GOT3 (cell line): ENCODE measurements at places on chromosomes 5 and 9.

GRCh38 chr9:37978983-37979382 lies 75.1 kb upstream of the SLC25A51 start:
- DNase-seq = no peak

DNA sequence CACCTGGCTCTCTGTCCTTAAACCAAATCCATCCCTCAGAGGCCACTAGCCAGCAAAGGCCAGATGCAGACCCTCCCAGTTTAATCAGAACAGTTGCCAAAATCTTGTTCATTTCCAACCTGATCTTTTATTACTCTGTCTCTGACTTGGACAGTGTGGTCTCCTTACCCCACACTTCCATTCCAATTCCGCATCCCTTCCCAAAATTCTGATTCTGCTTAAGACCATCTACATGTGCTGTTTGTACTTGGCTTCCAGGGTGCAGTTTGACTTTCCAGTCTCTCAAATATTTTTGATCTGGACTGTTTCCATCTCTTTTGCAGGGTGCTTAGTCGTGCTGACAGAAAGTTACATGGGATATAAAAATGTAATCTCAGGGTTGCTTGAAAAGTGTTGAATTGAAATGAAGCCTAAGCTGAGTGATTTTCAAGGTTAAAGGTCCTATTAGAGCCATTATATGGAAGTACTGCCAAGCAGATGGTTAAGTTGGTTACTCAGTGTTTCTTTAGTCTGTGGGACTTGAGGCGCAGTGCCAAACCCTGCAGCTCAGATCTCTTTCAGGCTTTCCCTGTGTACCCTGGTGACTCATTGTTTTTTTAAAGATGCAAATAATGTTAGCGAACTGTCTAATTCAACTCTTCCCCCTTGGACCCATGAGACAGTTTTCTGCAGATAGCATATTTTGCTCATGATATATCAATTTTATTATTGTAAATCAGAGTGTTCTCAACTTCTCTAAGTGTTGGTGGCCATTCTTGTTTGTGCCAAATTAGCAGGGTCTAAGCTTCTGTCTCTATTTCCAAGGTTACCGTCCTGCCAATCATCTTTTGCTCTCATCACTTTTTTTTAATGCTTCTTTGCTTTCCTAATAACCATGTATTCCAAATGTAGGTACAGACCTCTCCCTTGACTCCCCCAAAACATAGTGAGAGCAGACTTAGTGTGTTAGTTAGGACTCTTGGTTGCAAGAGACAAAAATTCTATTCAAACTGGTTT lies 18.2 kb upstream of the DCP2 start:
- peak; percentile 34 for DNase-seq

- DNase-seq = no peak
Measured at GRCh38 chr5:110053824-110054223, 364.1 kb downstream of the MAN2A1 start.

DNA sequence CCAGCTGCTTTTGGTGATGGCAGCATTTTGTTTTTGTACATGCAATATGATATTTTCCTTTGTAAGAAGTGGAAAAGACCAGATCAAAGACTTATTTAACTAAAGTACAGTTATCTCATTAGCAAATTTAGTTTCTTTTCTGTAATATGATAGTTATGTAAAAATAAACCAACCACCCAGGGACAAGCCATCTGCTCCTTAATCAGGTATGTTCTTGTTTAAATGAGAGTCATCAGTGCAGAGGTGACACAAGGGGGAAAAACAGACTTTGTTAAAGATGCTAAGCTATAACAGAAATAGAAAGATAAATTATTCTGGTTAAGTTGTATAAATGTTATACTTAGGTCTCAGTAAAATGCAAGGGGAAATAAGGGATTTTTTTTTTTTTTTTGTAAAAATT lies 805.7 kb upstream of the SEMA6A start:
- DNase-seq = no peak

DNA sequence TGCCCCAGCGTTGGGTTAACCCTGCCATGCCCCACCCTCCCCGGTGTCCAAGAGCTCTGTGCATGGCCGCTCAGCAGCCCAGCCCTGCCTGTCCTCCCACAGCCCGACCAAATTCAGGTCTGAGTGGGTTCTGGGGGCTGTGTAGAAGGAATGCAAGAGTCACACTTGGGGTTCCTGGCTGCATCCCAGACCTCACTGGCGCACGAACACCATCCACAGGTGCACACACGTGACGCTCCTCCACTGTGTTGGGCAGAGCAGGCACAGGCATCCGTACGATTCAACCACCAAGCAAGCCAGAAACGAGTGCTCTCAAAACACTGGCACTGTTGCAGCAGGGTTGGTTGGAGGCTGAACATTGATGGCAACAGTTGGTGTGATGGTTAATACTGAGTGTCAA lies 93.9 kb downstream of the OLFM1 start:
- no peak for DNase-seq

GRCh38 chr9:129105857-129106694 lies 4.5 kb downstream of the CRAT start:
- no peak for DNase-seq

GRCh38 chr9:137123468-137123837 lies 8.9 kb upstream of the DPP7 start:
- no peak for DNase-seq

DNA sequence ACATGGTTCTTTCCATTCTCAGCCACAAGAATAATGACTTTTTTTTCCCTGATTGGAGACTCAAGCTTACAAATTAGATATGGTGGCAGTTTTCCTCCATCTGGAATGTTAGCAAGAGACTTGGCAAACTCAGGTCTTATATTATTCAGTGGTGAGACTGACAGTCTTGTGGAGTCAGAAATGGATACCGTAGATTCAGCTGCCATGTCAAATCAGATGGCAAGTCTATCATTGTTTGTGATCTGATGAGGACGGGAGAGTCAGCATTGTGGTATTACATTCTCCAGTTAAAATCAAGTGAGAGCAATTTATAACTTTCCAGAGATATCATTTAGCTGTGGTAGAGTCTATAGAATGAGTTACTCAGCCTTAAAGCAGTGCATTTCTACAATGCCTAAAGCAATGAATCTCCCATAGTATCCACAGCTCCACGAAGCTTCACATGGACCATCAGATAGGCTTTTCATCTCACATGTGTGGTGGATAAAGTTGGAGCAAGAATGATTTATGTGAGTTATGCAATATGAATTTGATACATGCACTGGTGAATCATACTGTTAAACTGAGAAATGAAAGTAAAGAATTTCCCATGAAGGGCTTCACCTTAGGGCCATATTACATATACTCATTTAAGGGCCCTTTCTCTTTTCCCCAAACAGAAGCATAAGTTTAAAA lies 430.6 kb downstream of the ZNF608 start:
- no peak for DNase-seq

DNA sequence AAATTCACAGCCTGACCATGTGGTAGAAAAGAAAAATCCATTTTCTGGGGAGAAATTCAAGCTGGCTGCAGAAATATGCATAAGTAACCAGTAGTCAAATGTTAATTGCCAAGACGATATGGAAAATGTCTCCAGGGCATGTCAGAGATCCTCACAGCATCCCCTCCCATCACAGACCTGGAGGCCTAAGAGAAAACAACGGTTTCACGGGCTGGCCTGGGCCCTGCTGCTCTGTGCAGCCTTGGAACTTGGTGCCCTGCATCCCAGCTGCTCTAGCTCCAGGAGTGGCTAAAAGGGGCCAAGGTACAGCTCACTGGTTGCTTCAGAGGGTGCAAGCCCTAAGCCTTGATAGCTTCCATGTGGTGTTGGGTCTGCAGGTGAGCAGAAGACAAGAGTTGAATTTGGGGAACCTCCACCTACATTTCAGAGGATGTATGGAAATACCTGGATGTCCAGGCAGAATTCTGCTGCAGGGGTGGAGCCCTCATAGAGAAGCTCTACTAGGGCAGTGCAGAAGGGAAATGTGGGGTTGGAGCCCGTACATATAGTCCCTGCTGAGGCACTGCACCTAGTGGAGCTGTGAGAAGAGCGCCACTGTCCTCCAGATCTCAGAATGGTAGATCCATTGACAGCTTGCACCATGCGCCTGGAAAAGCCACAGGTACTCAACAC lies 49.7 kb downstream of the PTBP3 start:
- DNase-seq = no peak

GRCh38 chr9:110126986-110127864 lies 80.7 kb downstream of the C9orf152 start:
- DNase-seq = no peak

GRCh38 chr5:141811287-141812155 lies 66.7 kb downstream of the PCDH1 start:
- DNase-seq = no peak

DNA sequence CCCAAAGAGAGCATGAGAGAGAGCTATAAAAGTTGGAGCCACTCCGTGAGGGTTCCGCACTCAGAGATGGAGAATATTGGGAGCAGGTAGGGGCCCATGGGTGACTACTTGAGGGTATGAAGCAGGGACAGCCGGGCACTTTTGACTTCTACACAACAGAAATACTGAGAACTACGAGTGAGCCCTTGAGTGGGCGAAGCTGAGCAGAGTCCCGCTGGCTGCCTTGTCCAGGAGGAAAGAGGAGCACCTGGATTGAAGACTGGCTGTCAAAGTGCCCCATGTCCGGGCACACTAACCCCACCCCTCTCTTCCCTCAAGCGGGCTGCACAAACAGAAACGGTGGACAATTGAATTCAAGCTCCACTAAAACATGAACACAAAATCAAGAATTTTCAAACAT lies 33.6 kb downstream of the FYB1 start:
- no peak for DNase-seq

DNA sequence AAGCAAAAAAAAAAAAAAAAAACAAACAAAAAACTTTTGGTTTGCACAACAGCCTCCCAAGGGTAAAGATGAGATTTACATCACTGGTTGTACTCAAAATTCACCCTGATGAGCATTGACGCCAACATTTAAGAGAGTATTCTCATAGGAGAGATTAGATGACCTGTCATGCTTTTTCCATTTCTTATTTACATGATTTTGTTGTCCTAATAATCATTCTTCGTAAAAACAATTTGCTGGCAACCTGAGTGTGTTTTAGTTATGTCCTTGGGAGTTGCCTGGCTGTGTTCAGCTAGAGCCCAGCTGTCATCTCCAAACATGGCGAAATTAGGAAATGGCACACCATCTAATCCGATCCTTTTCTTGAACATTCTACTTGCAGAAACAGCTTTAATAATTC lies 186.4 kb upstream of the MRPS30 start:
- no peak for DNase-seq

- DNase-seq = no peak
Measured at GRCh38 chr5:139984816-139985215, 58.3 kb downstream of the NRG2 start.

DNA sequence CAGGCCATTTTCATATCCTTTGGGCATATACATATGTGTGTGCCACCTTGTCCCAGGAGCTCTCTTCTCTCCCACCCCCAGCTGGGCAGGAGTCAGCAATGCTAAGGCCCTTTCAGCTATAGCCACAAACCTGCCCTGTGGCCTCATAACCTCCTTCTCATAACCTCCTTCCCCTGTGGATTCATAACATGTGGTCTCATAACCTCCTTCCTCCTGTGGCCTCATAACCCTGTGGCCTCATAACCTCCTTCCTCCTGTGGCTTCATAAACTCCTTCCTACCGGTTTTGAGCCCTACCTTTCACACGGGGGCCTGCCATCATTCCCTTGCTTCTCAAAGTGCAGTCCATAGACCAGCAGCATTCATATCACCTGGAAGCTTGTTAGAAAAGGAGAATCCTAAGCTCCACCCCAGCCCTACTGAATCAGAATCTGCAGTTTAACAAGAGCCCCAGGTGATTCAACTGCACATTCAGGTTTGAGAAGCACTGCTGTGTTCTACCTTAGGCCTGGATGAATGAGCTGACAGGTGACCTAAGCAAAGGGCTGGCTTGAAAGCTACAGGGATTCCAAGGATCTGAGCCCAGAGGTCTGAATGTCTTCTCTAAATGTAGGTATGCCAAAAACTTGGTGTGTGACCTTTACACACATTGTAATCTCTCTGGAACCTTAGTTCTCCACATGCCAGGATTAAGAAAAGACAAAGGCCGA lies 41.9 kb upstream of the PLPP6 start:
- no peak for DNase-seq

- DNase-seq = no peak
Measured at GRCh38 chr5:157955541-157956172, 96.7 kb upstream of the CLINT1 start.

GRCh38 chr5:37735649-37736347 lies 104.0 kb downstream of the GDNF start:
- DNase-seq = no peak

- no peak for DNase-seq
Measured at GRCh38 chr5:174409070-174409469, 315.3 kb upstream of the MSX2 start.

DNA sequence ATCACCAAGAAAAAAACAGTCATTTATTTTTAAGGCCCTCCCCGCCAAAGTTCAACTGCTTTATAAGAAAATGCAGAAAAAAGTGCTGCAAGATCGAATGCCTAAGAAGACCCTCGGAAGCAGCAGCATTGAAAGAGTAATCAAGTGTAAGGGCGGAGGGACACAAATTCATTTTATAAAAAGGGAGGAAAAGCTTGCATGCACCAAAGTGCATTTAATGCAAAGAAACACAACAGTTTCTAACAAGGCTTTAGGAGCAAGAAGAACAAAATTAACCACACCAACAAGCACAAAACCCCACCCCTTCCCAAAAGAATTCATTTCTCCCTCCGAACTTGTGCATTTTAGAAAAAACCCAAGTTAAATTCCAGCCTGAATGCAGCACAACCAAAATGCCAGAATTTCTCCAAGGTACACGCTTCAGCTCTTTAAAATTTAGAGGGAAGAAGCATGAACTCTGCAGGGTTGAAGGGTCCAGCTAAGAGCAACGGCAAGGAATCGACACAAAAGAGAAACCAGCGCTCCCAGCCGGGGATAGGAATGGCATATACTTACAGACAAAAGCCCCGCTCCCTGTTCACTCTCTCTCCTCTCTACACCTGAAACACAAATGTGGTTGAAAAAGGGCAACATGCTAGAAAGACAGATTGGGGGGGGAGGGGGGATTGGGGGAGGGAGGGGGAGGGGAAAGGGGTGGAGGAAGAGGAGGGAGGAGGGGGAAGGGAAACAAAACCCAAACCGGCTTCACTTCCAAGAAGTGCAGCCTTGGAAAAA lies at the start of gene NREP:
NREP (minus strand) TSS at position 614 of the 774 bp plus-strand sequence. CDS start 1,422 bp downstream, outside the sequence.
- DNase-seq = peak; percentile 71

- DNase-seq = no peak
Measured at GRCh38 chr5:176736931-176737745, 73.2 kb upstream of the UNC5A start.

- no peak for DNase-seq
Measured at GRCh38 chr5:177590406-177590805, 1.6 kb upstream of the TMED9 start.

DNA sequence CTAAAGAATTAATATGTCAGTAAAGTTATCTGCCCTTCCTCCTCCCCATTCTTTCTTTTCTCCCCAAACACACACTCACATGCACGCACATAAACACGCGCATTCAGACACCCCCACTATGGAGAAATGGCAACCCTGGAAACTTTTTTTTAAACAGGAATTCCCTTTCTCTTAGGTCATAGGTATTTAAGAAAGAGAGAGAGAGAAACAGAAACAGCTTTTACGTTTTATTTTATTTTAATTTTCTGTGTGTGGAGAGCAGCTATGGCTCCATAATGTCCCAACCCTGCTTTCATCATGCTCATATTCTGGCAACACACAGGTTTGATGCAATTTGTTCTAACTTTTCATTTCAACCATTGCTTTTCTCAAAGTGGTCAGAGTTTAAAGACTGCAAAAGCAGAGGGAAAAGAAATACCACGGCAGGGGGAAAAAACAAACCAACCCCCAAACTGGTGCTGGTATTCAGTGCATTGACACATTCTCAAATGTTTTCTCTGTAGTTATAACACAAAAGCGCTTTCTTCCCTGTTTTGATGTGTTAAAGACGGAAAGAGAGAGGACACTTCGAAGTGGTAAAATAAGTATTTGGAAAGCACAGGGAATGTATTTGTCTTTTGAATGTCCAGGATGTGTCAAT lies 126.0 kb upstream of the TMEM161B start:
- no peak for DNase-seq
